Activated CD4-positive, CD25-positive, alpha-beta regulatory T cell treated with anti-CD3 and anti-CD28 coated beads, Interleukin-2, amount 50 U/mL, for 16 hours (primary cell): ENCODE measurements at places on chromosomes 12 and 14.

DNA sequence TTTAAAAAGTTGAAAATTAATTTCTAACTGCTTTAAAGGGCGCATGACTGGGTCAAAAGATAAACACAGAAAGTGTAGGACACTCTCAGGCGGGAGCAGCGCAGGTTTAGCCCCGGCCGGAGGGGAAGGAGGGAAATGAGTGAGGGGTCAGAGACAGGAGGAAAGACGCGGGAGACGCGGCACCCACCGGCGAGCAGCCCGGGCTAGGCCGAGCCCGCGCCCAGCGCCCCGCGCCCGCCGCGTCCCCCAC, 591 bp downstream of the GXYLT1 start:
- no peak for DNase-seq

GRCh38 chr12:6550294-6551062, 5.4 kb downstream of the IFFO1 start:
- no peak for DNase-seq

- no peak for DNase-seq
These were observed 37.8 kb downstream of the CCDC92 start for GRCh38 chr12:123934829-123935228.

DNA sequence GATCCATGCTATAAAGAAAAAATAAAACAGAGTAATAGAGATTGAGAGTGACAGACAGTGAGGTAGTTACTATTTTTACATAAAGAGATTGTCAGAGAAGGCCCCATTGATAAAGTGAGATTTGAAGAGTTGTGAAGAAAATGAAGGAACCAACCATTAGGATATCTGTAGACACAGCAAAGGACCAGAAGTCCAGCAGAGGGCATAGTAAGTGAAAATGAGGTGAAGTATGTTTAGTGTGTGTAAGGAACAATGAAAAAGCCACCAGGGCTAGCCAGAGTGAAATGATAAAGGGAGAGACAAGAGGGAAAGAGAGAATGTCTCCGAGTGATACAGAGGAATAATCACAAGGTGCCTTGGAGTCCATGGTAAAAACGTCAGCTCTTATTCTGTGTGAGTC, 411.0 kb downstream of the NELL2 start:
- no peak for DNase-seq

DNA sequence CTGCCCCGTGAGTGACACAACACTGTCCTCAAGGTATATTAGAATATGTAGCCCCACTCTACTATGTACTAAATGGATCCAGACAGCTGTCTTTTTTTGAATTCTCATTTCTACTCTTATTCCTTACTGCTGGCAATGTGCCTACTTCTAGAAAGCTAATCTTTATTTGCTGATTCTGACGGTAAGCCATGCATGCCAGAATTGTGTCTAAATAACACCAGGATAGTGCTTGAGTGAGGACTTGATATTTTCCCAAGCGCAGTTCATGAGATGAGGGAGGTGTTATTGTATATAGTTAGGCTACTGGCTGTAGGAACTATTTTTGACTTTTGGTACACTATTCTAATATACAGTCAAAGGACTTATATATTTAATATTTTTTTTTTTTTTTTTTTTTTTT, 316.2 kb upstream of the NAV3 start:
- no peak for DNase-seq

DNA sequence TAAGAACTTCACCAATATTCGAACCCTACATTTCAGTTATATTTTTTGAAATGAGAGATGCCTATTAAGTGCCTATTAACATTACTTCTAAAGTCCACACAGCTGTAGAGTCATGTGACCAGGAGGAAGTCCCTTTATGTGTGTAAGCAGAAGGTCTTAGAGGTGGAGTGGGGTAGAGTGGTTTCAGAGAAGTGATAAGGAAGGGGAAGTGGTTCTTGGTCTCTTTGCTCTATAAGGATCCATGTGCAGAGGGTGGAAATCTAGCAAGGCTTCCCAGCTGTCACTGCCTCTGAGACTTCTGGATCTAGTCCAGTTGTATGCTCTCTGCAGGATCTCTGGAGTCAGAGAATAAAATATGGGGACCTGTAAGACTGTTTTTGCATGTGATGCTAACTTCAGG, 673.9 kb downstream of the FLRT2 start:
- DNase-seq = no peak

GRCh38 chr14:90330203-90331196, 1.2 kb downstream of the NRDE2 start:
- DNase-seq = no peak

DNA sequence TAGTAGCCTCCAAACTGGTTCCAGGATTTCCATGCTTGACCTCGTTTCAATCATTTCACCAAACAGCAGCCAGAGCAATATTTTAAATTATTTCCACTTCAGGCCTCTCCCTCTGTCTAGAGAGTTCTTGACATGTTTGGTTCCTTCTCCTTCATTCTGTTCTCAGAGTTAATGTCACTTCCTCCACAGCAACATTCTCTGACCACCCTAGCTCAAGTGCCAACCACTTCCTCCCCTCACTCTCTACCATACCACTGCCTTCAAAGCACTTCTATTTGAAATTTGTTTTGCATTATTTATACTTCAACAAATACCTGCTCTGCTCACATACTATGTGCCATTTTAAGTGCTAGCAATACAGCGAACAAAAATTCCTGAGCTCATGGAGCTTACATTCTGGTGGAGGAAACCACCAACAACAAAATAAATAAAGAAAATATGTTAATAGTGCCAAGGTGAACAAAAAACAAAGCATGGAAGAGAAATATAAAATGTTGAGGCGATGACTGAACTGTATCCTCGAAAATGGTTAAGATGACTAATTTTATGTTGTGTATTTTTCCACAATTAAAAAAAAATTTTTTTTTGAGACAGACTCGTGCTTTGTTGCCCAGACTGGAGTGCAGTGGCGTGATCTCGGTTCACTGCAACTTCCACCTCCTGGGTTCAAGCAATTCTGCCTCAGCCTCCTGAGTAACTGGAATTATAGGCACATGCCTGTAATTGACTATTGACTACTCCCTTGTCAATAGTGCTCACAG, 17.3 kb downstream of the BAZ1A start:
- no peak for DNase-seq

- DNase-seq = no peak
These were observed 27.6 kb upstream of the KRT78 start for GRCh38 chr12:52876372-52876771.

- DNase-seq = no peak
These were observed 7.7 kb downstream of the ANKRD33 start for GRCh38 chr12:51895378-51896135.

DNA sequence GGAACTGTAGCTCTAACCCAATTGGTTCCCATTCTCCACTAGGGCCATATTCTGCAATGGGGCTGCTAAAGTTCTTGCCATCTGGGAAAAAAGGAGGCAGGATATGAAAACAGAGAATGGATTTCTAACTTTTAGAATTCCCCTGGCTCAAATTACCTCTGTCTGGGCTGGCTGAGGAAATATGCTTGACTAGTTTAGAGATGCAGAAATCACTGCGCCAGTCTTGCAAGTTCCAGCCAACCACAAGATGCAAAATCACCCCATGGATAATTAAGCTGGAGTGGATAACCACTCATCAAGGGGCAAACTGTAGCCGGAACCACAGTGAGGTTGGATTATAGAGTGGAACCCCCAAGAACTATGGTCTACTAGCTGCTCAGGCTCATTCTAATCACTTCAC, 126.3 kb downstream of the RALGAPA1 start:
- no peak for DNase-seq

DNA sequence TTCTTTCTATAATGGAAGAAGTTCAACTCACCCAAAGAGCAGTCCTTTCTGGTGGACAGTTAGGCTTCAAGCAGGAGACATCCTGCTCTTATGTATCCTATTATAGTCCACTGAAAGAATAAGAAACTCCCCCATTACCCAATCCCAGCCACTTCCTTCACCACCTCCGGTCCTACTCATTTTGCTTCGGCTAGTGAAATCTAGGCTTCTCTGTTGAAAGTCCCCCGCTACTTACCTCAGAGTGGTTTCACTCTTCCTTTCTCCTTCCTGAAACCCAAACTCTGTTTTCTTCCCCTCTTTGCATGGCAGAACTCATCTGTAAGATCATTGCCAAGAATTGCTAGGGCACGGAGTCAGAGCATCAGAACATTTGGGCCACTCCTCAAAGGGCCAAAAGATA, at the start of gene GPR84:
GPR84 (minus strand) TSS at position 74 of the 400 bp plus-strand sequence. CDS start 635 bp downstream, outside the sequence.
- no peak for DNase-seq

DNA sequence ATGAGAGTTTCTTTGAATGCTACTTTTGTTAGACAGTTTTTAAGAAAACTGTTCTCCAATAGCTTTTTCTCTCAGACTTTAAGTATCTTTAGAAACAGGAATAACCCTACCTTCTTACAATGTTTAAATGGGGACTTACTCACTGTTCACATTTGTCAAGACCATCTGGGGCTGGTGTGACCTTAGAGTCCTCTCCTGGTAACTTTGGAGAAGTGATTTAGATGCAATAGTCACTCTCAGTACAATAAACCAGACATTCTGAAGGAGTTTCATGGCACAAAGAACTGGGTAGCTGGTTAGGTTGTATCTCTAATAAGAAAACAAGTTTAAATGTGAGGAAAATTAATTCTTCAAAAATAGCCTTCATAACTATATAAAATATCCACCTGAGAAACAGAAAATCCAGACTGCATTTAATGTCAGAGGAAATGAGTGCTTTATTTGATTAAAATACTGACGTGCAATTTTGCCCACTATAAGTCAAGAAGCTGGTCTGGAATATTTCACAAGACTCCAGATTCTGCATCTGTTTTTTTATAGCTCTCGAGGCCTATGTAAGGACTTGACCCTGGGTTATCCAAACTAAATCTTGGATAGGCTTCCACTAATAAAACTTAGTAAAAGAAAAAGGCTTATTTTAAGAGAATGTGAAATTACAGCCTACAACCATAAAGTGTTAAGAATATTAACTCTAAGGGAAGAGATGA, 108.7 kb downstream of the PTGER2 start:
- DNase-seq = no peak

GRCh38 chr12:124827588-124828184, 36.0 kb downstream of the SCARB1 start:
- no peak for DNase-seq

DNA sequence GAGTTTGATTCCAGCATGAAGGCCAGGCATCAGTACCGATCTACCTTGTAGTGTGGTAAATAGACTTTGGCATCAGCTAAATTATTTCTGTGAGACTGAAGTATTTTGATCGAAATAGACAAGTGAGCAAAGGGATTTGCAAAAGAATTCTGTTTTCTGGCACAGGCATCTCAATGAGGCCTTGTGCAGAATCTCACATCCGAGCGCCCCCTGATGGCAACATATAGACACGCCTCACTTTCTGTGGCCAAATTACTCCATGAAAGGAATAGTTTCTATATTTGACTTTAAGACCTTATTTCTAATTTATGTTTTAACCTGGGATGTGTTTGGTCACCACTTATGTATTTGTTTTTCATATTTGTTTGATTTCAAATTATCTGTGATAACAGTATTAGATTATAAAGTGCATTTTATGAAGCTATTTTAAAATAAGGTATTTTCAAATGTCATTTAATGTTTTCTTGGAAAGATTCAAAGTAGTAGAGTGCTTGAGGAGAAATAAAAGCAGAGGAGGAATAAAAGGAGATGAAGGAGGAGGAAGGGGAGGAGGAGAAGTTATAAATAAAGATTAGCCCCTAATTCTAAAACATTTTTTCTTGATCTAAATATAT, 731.9 kb downstream of the NRXN3 start:
- no peak for DNase-seq

DNA sequence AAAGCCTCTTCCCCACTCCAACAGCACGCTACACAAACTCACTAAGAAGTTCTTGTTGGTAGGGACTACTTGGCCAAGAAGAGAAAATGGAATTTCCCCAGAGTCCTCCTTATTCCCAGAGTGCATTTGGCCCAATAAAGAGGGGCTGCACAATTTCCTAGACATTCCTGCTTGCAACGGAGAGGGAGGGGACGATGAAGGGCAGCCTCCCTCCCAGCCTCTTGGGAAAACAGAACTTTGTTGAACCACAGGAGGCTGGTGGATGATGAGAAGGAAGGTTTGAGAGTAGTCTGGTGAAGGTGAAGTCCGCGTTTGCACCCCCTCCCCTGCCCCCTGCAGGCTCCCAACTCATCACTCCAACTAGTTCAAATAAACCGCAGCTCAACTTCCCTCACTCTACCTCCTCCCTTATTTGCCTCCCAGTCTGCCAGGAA, 19.1 kb upstream of the TBX3 start:
- DNase-seq = no peak

GRCh38 chr14:103310576-103311095, 23.4 kb upstream of the EIF5 start:
- no peak for DNase-seq

DNA sequence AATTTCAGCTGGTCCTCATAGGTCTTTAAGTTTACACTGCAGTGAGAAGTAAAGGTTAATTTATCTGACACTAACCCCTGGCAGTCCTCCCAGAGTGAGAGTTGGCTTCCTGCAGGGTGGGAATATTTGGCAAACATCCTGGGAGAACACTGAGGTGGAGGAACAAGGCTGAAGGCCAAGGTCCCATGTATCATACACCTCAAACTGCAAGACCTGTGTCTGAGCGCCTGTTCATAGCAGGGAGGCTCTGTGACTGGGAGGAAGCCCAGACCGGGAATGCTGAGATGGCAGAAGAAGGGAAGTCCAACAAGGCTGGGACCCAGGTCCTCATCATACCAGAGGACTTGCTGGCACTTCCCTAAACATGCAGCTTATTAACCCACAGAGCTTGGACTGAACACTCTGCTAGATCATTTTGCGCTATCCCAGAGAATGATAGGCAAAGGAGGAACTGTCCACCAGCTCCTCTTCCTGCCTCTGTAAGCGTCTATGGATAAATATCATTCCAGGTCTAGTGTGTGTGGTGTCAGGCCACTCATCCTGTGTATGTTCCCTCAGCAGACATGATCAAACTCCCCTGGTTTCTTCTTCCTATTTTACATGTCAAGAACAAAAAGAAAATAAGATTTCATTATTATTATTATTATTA, 199.6 kb upstream of the CNOT2 start:
- DNase-seq = no peak

GRCh38 chr12:85639834-85640233, 196.4 kb downstream of the RASSF9 start:
- no peak for DNase-seq

- no peak for DNase-seq
These were observed 13.6 kb downstream of the PAH start for GRCh38 chr12:102903337-102904007.

GRCh38 chr14:41605550-41606281, 960 bp upstream of the LRFN5 start:
- DNase-seq = no peak

DNA sequence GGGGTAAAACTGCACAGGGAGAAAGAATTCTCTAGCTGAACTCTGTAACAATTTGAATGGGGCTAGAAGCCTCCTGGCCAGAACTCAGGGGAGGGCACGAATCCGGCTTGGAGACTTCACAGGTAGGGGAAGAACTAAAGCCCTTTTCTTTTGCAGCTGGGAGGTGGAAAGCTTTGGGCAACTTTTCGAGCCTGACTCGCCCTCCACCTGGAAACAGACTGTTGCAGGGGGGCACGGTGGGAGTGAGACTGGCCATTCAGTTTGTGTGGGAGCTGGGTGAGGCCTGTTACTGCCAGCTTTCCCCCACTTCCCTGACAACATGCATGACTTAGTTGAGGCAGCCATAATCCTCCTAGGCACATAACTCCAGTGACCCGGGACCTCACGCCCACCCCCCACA, 135.8 kb downstream of the PLCZ1 start:
- DNase-seq = no peak
